Stimulated activated CD4-positive, alpha-beta T cell treated with anti-CD3 and anti-CD28 coated beads, Interleukin-15, amount 100 ng/mL, for 24 hours (primary cell): ENCODE measurements at places on chromosomes 5 and 9.

DNA sequence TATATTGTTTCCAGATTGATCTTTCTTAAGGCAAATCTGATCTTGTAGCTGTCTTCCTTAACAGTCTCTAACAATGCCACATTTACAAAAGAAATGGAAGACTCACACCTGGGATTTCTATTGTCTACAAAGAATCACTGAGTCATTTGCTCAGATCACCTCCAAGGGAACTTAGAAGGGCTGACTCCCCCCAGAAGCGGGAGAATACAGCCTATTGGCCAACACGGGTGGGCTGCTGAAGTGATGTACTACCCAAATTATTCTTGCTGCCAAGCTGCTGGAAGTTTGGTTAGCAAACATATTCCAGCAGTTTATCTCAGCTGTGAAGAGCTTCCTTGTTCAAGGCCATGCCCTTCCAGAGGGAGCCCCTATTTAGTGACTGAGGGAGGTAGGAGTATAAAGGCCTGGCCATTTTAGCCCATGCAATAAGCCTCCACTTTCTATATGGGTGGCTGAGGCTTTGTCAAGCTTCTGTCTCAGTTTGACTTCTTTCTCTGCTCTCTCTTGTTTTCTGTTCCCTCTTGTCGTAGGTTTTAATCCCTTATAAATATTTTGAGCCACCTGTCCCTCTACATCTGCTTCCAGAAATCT, 379.4 kb downstream of the PRR16 start:
- DNase-seq: no peak

GRCh38 chr9:93814077-93814956, 140.8 kb downstream of the BARX1 start:
- DNase-seq: no peak

DNA sequence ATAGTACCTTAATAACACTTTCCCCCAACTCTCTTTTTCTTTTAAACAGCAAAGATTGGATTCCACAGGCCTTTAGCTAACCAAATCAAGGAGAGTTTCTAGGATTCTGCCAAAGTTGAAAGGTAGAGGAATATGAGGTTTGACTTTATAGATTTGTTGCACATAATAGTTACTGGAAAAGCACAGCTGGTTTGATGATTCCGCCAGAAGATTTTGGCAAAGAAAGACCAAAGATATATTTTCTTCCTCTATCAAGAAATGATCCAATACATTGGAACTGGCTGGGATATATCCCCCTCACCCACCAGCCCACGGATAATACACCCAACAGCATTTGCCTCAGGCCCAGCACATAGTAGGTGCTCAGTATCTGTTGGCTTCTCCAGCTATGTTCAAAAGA, 289.8 kb downstream of the EBF1 start:
- DNase-seq: no peak

- no peak for DNase-seq
Observed at GRCh38 chr5:178336889-178337288, 104.3 kb upstream of the PHYKPL start.

GRCh38 chr5:143119881-143120341, 283.6 kb downstream of the NR3C1 start:
- no peak for DNase-seq

DNA sequence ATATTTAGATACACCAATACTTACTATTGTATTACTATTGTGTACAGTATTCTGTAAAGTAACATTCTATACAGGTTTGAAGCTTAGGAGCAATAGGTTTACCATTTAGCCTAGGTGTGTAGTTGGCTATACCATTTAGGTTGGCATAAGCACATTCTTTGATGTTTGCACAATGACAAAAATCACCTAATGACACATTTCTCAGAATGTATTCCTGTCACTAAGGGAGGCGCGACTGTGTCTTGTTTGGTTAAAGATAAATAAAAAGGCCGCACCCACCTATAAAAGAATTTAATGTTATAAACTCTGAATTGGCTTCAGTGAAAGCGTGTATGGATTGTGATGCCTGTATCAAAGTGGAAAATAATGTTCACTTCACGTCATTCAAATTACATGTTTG, 1815.4 kb upstream of the CDH6 start:
- no peak for DNase-seq

DNA sequence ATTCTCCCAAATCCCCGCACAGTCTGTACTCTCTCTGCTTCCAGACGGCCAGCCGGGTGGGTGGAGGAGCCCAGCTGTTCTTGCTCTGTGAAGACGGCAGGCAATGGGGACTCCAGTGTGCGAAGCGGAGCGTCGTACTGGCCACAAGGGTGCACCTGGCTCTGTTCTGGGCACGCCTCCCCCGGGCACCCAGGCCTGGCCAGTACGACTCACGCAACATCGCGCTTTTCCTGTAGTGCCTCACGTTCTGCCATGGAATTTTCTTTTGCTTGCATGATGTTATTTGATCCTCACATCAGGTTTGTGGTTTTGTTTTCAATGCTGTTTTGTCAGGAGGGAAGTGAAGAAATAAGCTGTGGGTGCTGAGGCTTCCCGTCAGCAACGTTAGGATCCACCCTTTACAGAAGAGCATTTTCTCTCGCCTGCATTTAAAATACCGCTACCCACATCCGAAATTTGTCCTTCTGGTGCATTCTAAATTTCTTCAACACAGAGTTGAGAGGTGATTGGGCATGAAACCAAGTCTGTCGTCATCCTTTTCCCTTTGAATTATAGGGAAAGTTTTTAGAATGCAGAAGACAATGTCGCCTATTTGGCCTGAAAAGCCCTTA, 311.7 kb downstream of the TRIM36 start:
- DNase-seq: no peak

DNA sequence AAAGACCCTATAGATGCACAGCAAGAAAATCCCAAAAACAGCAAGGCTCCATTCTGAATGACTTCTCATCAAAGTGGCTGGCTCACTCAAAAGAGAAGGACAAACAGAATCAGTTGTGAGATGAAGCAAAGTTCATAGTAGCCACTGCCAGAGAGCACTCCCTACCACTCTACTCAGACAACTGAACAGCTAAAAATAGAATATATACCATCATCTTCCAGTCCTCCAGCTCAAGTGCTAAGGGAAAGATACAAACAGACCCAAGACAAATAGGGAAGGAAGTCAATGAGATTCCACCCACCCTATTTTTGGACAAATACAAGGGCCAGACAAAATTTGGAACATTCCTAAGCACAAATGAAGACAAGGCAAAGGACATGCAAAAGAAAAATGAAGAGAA, 20.6 kb downstream of the GNAQ start:
- DNase-seq: no peak

- DNase-seq: no peak
Observed at GRCh38 chr5:3736466-3736865, 140.8 kb downstream of the IRX1 start.

DNA sequence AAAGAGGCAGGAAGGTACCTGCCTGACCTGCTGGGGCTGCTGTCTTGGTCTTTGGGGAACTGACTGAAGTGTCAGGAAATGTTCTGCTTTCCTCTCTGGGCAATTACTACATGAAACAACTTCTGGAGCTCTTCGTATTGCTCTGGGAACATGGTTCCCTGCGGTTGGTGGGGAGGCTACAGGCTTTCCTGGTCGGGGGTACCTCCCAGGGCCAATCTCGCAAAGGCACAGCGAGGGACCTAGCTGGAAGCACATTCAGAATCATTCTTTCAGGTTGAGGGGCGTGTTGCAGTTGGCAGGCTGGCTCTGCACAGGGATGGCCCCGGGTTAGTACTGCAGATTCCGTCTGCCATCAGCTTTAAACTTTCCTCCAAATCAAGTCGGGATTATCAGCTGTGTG, 88.9 kb upstream of the RANBP3L start:
- no peak for DNase-seq

- DNase-seq: no peak
Observed at GRCh38 chr5:116528519-116529234, 45.9 kb downstream of the SEMA6A start.
